ENCODE measurements at places on chromosomes 2 and 18. TPM values are rescaled to one million over a fixed set of nuclear protein-coding genes. Genes with fewer than 3 reads are reported as not detected.
A peak's percentile ranks its signal among the peaks of the same experiment; 100 is the strongest.

The PLGLB2 gene
- 2.8 TPM for total RNA-seq

The ONECUT2 gene
- total RNA-seq, result not detected

The SEPTIN2 gene
- 203 TPM for total RNA-seq

The PGAP1 gene
- 30.1 TPM for total RNA-seq

The SLC9A4 gene
- total RNA-seq, result not detected

The SAG gene
- 0.32 TPM for total RNA-seq

The ALPP gene
- total RNA-seq, result not detected

The TXNDC2 gene
- total RNA-seq, result 0.26 TPM

The DSC2 gene
- not detected for total RNA-seq

The CD226 gene
- 134 TPM for total RNA-seq

The C2orf81 gene
- 1.9 TPM for total RNA-seq

The TRABD2A gene
- total RNA-seq, result 62.2 TPM

The LINC00305 gene
- total RNA-seq, result not detected

The AGBL5 gene
- total RNA-seq, result 12.3 TPM

The POTEE gene
- 1.1 TPM for total RNA-seq

The CCDC178 gene
- total RNA-seq, result not detected

The AGXT gene
- total RNA-seq, result not detected

The GAL3ST2 gene
- total RNA-seq, result 0.51 TPM

The FBXO48 gene
- total RNA-seq, result 1.4 TPM

The IL36RN gene
- not detected for total RNA-seq

The SLC38A11 gene
- total RNA-seq, result not detected

The GREB1 gene
- 0.10 TPM for total RNA-seq

The MROH2A gene
- total RNA-seq, result not detected

GRCh38 chr2:2114707-2115245, 216.3 kb downstream of the MYT1L start:
- no peak for DNase-seq

DNA sequence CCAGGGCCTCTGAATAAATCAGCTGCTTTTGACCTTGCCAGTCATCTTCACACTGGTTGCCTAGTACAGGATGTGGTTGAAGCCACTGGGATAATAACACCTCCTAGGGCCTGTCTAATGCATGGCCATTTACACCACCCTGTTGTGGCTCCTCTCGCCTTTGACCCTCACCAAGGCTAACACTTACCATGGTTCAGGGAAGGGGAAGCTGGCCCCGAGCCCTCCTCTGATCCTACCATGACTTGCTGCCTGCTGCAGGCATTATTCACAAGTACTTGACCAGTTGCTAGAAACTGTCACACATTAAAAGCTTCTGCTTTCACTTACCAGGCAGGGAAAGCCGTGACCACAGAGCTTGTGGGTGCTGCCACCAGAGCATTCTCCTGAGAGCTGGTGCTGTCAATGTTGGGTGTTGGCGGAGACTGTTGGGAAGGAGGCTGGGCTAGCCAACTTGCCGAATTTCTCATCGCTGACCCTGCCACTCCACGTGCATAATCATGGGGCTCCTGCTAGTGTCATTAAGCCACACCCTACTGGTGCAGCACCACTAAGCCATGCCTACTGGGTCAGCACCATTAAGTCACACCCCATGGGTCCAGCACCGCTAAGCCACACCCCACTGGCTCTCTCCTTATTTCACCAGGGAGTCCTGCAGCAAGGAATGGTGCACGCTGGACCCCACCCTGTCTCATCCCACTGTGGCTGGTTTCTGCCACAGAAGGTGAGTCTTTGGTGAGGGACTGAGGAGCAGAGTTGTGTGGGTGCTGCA, 47.0 kb upstream of the TTC39C start:
- DNase-seq, result no peak

- DNase-seq, result no peak
Measured at GRCh38 chr2:238161291-238162051, 2.7 kb downstream of the ERFE start.

- DNase-seq, result no peak
Measured at GRCh38 chr2:164554487-164554886, 66.8 kb downstream of the GRB14 start.

GRCh38 chr2:119486886-119487285, 37.4 kb downstream of the SCTR start:
- no peak for DNase-seq

DNA sequence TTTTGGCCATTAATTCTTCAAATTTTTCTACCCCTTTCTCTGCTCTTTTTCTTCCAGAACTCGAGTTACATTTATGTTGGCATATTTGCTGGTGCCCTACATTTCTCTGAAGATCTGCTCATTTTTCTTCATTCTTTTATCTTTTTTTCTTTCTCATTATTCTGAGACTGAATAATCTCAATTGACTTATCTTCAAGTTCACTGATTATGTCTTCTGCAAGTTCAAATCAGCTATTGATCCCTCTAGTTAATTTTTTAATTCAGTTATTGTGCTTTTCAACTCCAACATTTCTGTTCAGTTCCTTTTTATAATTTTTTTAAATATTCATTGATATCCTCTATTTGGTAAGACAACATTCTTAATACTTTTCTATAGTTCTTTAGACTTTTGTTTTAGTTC, 3.2 kb downstream of the CFAP210 start:
- no peak for DNase-seq

GRCh38 chr2:102063487-102063911, 71.7 kb downstream of the IL1R2 start:
- DNase-seq, result no peak

GRCh38 chr2:28355521-28356094, 37.0 kb upstream of the FOSL2 start:
- no peak for DNase-seq

GRCh38 chr18:48184118-48184517, 225.1 kb downstream of the ZBTB7C start:
- no peak for DNase-seq

DNA sequence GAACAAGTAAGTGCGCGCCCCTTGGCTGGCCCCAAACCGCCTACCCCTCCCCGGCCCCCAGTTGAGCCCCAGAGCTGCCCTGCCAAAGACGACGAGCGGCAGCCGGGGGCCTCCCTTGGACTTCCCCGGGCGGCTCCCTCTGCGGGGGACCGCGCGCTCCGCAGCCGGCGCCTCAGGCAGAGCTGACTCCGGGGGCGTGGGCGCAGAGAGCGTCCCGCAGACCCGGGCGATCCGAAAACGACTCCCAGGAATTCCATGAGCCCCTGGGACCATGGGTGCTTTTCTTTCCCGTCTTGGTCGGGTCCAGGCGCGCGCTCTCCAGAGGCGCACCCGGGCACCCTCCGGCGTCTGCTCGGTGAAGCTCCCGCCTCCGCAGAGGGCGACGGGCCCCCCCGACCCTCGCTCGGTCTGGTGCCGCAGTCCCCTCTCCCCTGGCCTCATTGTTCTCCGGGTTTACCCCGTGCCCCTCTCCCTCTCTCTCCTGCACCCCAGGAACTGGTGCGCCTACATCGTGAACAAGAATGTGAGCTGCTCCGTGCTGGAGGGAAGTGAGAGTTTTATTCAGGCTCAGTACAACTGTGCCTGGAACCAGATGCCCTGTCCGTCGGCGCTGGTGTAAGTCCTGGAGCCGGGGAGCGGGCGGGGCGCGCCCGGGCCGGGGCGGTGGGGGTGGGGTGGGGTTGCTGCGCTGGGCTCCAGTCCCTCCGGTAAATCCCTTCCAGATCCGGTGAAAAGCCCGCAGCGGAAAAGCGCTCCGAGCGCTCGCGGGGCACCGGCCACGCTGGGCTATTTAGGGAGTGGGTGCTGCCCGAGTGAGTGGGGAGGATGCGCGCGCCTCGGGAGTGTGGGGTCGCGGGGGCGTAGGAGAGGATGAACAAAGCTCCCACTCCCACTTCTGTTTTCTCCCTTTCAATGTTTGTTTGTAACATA, 776 bp downstream of the EMILIN2 start:
- peak; percentile 7 for DNase-seq

GRCh38 chr18:68103561-68103960, 587.0 kb upstream of the DSEL start:
- DNase-seq, result no peak

GRCh38 chr2:170454471-170455372, 260.4 kb upstream of the SP5 start:
- DNase-seq, result no peak

DNA sequence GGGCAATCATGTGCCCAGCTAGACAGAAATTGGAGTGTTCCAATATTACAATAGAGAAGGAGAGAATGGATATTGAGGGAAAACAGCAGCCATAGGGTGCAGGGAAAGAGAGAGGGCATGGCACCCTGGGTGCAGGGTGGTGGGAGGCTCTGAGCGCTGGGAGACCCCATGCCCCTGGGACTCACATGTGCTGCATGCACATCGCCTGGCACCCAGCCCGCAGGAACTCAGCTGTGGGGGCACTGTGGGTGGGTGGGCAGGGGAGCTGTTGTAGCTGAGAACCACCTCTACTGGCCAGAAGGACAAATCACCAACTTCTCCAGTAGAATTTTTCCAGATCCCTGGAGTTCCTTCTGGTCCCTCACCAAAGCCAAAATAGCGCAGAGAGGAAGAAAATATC, 7.2 kb upstream of the NEURL3 start:
- DNase-seq, result no peak

DNA sequence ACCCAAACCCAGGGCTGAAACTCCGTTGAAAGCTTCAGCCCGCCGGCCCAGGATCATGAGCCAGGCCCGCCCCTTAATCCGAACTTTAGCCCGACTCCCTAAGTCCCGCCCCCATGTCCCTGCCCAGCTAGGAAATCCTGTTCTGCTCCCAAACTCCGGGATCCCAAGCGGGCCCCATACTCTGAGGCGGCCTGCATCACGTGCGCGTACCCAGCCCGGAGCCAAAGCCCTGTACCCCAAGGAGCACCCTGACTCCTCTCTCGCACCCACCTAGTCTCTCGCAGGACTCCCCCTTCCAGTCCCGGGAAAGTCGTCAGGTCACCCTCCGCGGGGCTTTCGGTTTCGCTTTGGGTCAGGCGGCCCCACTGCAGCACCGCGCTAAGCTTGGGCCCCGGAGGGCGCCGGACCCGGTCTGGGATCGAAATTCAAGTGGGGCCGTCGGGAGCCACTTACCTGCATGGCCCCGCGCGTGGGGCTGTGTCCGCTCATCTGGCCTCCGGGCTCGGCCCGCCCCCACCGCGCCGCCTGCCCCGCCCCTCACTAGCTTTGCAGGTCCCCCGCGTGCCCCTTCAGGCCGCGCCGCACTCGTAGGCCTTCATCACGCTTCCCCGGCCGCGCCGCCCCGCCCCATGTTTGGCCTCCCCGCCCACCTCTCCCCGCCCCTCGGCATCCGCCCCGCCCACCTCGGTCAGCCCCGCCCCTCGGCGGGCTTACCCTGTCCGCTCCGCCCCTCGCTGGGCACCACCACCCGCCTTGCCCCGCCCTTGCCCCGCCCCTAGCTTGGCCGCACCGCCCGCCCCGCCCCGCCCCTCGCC, at the start of gene DNPEP:
TSS of gene DNPEP (minus strand) at position 607 of the 815 bp plus-strand sequence. CDS start at position 489, 118 bp downstream.
- peak; percentile 88 for DNase-seq

GRCh38 chr2:138276339-138276738, 225.2 kb upstream of the SPOPL start:
- DNase-seq, result no peak

DNA sequence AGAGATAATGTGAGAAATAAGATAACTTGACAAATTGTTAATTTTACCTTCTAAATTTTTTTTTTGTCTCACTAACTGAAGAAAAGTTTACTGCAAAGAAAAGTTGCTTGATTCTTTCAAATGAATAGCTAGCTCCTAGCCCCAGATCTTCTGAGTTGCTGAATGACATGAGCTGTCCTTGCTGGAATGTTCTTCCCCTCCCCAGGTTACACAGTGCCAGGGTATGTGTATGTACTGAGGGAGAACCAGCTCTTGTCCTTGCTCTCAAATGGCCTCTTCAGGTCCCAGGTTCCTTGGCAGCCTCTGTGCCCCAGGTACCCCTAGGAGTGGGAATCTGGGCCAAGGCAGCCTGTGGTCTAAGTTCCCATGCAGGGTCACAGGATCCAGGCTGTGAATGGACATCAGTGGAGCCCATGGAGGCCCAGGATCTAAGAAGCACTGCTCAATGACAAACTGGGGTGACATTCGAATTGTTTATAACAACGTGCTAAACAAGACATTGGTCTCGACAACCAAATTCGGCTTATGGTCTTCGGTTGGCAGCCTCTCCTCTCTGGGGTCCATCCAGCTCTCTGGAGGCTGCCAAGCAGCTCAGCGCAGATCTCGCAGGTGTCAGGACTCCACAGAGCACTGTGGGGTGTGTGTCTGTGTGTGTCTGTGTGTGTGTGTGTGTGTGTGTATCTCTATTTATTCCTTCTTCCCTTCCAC, 17.1 kb upstream of the INO80C start:
- no peak for DNase-seq

DNA sequence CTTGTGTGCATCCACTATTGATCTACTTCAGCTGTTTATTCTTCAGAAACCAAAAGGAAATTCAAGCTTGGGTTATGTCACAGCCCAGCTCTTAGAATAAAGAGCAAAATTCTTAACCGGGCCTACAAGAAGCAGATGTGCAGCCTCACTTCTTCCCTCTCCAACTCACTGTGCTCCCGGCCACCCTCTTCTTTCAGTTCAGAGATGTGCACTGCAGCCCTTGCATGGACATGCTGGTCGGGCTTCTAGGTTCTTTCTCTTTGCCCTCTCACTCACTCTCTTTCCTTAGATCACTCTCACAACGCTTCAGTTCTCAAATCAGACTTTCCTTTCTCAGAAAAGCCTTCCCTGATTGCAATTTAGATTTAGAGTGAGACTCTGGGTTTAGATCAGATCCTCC, 104.1 kb downstream of the CHN1 start:
- no peak for DNase-seq

DNA sequence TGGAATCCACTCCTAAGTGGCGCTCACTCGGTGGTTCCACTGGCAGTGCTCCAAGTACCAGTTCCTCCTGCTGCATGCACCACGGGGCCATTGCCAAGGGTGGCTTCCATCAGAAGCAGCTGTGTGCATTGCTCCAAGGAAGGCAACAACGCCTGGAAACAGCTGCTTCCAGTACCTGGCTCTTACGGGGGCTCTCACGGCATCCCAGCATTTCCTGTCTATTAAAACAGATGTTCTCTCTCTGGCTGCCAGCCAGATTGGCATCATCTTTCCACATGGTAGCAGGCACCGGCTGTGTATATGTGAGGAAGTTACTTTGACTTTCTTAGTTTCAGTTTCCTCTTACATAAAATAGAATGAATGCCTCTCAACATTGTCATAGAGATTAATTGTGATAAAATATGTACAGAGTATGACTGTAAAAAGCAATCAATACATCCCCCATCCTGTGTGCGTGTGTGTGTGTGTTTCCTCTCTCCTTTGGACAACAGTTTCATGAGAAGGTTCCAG, 84.9 kb downstream of the CMPK2 start:
- no peak for DNase-seq

- no peak for DNase-seq
Measured at GRCh38 chr2:23940718-23941620, 706 bp downstream of the UBXN2A start.

- DNase-seq, result no peak
Measured at GRCh38 chr2:171134624-171135230, 26.0 kb downstream of the TLK1 start.

- no peak for DNase-seq
Measured at GRCh38 chr2:84749442-84749841, 131.4 kb downstream of the TRABD2A start.

GRCh38 chr18:47100212-47100831, 50.0 kb downstream of the HDHD2 start:
- DNase-seq, result peak; percentile 16

DNA sequence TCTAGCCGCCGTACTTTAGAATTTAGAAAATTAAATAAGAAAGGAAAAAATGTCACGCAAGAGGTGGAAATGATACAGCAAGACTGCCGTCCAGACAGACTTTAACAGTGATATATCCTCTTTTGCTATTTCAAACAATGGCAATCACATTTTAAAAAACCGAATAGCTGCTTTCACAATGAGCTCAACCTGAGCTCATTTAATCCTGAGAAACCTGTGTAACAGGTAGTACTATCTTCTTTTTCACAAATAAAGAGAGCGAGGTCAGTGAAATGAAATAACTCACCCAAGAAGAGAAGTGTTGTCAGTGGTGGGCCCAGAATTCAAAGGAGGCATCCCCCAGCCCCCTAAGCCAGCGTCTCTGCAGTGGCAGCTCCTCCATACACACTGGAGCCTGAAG, 60.7 kb upstream of the DAPL1 start:
- no peak for DNase-seq
